B cell (primary cell): ENCODE measurements at places on chromosomes 5 and 9. TPM values are rescaled to one million over a fixed set of nuclear protein-coding genes. Genes with fewer than 3 reads are reported as not detected.
A peak's percentile ranks its signal among the peaks of the same experiment; 100 is the strongest.

GRCh38 chr5:128074171-128074570 is 9.4 kb upstream of the SLC12A2 start:
- no peak for DNase-seq

DNA sequence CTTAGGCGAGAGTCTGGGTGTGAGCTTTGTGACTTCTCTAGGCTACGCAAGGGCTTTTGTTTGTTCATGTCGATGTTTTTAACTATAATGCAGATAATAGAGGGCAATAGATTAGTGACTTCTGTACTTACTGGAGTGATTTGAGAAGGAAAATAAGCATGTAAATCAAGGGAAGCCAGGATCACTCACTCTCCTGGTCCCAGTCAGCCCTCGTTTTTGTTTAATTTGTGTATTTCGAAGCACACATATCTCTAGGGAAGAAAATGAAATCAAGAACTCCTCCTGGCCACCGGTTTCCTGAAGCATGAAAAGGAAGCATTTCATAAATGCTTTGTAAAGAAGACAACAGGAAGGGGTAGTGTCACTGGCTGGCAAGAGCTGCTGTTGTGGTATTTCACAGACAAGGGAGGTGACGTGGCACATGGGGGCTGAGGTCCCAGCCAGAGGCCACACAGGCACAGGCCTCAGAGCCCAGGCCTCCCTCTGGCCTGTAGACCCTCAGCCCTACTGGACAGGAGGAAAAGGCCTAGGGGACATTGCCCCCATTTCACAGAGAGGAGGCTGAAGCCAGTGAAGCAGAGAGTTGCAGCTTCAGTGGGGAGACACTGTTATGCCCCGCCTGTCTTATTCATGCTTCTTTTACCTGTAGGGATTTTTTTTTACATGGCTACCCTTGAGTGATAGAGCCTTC is 34.1 kb downstream of the IRF1 start:
- DNase-seq: peak; percentile 84

- DNase-seq: peak; percentile 78
These were observed 34.6 kb upstream of the TNIP1 start for GRCh38 chr5:151115272-151115905.

- no peak for DNase-seq
These were observed 7.2 kb downstream of the S1PR3 start for GRCh38 chr9:88998503-88998902.

The CBY3 gene
- total RNA-seq: 0.37 TPM in 1 of 2 replicates, not detected in the other
